ENCODE measurements at places on chromosomes 11 and 22.
A peak's percentile ranks its signal among the peaks of the same experiment; 100 is the strongest.

DNA sequence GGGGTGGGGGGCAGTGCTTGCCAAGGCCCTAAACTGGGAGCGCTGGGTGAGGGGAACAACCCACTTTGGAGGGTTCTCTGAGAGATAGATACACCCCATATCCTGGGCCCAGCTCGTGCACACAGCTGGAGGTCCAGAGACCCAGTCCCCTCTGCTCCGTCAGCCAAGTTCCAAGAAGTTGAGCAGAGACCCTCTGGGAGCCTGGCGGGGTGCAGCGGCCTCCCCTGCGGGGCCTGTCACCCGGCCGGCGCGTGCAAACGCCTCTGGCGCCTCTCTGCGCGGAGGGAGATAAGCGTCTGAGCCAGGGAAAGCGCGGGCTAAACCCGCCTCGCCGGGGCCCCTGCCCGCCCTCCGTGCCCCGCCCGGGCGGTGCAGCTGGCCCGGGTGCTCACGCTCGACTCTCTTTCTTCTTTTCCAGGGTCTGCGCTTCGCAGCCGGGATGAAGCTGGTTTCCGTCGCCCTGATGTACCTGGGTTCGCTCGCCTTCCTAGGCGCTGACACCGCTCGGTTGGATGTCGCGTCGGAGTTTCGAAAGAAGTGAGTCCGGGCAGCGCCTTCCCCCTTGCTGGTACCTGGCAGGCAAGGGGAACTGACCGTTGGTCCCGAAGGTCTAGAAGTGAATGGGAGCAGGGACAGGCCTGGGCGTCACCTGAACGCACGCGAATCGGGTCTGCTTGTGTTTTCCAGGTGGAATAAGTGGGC is 540 bp downstream of the ADM start:
- peak; percentile 45 for DNase-seq

DNA sequence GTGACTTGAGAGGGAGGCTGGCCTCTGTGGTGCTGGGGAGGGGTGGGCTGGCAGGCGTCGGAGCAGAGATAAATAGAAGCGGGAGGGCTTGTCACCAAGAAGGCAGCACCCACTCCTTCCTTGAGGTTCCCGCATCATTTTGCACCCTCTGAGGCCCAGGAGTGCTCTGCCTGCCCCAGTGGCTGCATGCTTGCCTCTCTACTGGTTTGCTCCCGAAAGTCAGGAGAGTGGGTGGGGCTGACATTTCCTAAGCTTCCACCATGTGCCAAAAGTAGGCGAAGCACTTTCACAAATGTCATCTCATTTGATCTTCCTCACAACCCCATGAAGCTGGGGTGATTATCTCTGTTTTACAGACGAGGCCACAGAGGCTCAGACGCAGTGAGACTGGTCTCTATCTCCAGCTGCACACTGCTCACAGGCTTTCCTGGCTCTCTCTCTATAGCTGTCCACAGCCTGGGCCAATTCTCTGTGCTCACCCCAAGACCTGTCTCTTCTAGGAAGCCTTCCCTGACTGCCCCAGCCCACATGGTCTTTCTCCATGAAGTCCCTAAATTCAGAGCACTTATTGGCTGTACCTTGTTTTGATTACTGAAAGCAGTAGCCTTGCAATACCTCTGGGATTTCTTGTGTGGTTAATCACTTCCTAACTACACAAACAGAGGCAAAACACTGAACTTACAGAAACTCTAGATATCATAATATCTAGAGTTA is 2.6 kb upstream of the UCP3 start:
- DNase-seq = peak; percentile 72

DNA sequence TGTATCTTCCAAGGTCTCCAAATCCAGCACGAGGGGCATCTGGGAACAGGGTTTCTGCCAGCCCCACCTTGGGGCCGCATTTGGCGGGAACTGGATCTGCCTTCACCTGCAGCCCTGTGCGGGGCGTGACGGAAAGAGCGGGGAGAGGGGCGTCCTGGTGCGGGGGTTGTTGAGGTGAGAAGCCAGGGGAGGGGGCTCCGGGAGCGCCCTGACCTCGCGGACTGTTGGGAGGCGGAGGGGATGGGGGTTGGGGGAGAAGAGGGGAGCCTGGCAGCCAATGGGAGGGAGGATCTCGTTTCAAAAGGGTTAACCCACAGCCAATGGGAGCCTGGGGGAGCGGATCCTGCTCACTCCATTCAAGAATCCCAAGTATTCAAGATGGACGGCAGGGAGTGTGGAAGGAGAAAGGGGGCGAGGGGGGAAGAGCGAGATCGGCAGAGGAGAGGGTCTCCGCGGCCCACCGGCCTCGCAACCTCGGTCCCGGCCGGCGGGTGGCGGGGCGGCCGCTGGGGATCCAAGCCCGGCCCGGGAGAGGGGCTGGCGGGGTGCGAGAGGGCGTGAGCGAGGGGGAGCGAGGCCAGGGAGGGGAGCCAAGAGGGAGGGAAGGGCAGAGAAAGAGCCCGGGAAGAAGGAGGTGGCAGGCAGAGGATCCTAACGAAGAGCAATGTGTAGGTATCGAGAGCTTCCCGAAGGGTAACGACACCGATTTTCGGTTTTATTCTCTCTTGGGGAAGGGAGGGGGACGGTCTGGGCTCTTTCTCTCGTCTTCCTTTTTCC is 11.5 kb downstream of the YPEL4 start:
- no peak for DNase-seq

GRCh38 chr11:20367313-20367948 is 3.9 kb downstream of the HTATIP2 start:
- peak; percentile 81 for DNase-seq

DNA sequence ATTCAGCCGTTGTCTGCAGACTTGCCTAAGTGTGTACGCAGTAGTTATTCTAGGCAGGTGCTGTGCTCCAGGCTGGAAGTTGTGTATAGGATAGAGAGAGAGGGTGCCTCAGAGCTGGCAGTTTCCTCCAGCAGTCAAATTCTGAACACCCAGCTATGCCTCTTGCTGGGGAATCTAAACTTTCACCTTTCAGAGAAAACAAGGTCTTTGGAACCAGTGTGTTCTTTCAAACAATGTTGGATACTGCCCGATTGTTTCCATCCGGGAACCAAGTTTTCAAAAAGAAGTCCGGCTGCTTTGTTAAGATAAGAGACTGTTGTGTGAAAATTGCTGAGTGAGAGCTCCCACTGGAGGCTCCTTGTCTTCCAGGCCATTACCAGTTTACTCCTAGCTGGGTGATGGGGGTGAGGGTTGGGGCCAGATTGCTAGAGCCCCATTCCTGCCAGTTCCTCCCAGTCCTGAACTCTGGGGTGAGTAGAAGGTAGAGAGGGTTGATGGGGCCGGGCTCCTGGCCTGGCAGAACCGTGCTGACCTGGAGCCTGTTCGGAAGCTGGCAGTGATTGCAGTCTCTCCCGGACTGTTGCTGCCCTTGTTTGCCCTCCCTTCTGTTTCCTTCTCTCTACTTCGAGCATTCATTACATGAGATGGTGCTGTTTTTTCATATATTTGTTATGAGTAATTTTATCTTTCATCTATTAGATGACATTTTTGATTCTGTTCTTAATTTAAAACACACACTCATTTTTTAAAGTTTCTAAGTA is 150.2 kb downstream of the TEAD1 start:
- DNase-seq = no peak

- no peak for DNase-seq
Measured at GRCh38 chr22:28186641-28187040, 267.6 kb upstream of the PITPNB start.

DNA sequence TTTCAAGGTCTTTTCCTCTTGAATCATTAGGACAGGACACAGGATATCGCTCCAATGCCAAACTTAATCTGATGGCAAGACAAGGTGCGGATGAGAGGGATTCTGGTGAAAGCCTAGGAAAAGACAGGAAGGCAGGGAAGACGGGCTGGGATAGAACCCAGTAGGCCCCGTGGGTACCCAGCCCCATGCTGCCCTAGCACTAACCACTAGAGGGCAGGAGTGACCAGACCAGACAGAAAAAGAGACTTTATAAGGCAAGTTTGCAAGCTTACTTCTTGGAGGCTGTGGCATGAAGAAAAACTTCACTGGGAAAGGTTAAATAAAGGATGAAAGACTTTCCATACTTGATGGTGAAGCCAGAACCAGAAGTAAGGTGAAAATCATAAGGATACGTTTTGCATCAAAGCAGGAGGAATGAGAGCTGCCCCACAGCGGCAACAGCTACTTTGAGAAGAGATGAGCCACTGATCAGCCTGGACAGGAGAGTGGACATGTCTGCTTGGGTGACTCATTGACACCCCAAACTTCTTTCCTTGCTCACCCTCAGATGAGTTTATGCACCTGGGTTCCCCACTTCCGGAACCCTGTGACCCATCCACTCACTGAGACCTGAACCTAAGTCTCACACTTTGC is 39.8 kb downstream of the SYN3 start:
- DNase-seq = peak; percentile 68

- no peak for DNase-seq
Measured at GRCh38 chr11:2824851-2825250, 60.7 kb downstream of the CDKN1C start.

- DNase-seq = no peak
Measured at GRCh38 chr11:122634501-122634900, 21.0 kb upstream of the UBASH3B start.

GRCh38 chr11:12192794-12193514 is 82.6 kb downstream of the MICAL2 start:
- DNase-seq = no peak

DNA sequence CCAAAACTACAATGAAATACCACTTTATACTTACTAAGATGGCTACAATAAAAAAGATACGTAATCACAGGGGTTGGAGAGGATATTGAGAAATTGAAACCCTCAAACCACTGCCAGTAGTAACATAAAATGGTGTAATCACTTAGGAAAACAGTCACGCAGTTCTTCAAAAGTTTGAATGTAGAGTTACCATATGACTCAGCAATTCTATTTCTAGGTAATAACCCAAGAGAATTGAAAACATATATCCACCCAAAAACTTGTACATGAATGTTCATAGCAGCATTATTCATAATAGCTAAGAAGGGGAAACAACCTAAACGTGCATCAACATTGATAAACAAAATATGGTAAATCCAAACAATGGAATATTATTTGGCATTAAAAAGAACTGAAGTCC is 24.4 kb upstream of the PSMA1 start:
- DNase-seq = no peak

- no peak for DNase-seq
Measured at GRCh38 chr11:14347991-14348390, 11.0 kb downstream of the RRAS2 start.

DNA sequence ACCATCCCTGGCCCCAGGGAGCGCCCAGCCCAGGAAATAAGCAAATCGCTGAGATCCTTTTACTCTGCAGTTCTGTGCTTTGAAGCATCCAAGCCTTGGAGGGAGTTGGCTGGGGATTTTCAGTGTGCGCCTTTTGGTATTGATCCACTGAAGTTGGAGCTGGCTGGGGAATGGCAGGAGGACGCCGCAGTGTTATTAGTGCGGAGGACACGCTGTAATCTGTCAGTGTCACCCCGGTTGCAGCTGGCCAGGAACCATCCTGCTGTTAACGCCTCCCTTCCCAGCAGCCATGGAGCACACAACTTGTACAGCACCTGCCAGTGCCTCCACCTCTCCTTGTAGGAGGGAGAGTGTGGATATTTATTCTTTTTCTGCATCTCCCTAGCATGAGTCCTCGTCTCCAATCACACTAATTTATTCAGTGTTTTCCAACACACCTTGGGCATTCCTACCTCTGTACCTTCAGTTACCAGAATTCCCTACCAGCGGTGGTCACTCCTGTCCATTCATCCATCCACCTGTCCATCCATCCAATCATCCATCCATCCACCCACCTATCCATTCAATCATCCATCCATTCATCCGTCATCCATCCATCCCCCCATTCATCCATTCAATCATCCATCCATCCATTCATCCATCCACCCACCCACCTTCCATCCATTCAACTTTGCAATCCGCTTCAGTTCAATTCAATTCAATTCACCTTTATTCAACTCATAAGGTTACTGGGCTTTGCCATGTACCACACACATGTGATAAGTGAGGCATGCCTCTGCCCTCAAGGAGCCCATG is 21.9 kb upstream of the EIF3D start:
- no peak for DNase-seq

DNA sequence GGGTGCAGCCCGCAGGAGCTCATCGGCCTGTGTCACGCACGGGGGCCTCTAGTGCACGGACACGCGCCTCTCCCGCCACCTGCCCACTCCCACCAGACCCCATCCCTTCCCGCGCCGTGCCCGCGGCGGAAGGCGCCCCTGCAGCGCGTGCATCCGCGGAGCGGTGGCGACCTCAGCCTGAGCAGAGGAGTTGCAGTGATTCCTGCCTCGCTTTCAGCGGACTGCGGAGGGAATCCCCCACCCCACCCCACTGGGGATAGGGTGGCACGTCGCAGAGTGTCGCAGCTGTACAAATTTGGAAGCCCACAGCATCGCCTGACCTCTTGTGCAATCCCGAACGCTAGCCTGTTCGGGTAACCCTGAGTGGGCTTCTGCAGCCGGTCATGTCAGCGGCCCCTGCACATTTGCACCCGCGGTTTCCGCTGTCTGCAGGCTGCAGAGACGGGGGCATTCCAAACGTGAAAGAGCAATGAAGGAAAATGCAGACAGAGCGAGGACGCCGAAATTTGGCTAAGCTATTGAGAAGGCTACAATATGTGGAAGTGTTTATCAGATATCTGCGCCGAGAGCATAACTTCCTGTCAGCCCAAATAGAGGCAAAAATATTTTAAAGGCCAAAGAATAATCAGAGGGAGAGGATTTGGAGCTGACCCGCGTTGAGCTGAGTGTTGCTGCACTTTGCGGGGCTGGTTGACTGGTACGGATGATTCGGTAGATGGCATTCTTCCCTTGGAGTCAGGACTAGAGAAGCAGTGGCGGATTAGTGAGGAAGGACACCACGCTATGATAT is 617 bp upstream of the ARHGAP20 start:
- DNase-seq = peak; percentile 12

GRCh38 chr22:34579519-34579918 is 486.4 kb upstream of the ISX start:
- DNase-seq = no peak

GRCh38 chr11:113249491-113249763 is 65.0 kb upstream of the TTC12 start:
- DNase-seq = peak; percentile 17

- no peak for DNase-seq
Measured at GRCh38 chr11:60206616-60207015, 23.7 kb upstream of the MS4A6A start.

DNA sequence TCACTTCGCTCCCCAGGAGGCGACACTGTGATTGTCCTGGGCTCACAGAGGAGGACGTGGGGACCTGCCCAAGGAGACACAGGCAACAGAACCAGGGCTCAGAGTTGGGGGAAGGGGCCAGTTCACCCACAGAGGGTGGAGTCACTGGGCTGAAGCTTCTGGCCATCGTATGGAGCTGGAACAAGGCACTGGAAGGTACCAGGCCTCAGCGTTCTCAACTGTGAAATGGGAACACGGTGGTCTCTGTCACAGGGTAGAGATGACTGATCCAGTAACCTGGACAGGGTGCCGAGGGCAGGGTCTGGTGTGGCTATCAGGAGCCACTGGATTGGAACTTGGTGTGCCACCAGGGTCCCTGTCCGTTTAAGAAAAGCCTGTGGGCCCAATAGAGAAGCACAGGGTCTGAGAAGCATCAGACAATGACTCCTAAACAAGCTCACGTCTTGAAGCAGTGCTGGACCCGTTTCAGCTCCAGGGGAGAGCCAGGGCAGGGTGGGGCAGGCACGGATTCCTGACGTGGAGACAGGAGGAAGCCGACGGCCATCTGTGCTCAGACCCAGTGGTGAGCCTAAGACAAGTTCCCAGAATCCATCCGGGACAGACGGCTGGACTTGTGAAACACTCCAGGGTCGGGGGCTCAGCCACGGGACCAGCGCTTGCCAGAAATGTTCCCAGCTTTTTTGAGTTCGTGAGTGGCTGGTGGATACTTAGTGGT is 25.0 kb upstream of the KCNQ1OT1 start:
- DNase-seq = no peak

GRCh38 chr11:27842290-27842689 is 142.0 kb upstream of the BDNF start:
- DNase-seq = no peak
